ENCODE measurements at places on chromosomes 13 and 19.

- DNase-seq: no peak
Measured at GRCh38 chr19:13094106-13094504, 8.6 kb downstream of the LYL1 start.

DNA sequence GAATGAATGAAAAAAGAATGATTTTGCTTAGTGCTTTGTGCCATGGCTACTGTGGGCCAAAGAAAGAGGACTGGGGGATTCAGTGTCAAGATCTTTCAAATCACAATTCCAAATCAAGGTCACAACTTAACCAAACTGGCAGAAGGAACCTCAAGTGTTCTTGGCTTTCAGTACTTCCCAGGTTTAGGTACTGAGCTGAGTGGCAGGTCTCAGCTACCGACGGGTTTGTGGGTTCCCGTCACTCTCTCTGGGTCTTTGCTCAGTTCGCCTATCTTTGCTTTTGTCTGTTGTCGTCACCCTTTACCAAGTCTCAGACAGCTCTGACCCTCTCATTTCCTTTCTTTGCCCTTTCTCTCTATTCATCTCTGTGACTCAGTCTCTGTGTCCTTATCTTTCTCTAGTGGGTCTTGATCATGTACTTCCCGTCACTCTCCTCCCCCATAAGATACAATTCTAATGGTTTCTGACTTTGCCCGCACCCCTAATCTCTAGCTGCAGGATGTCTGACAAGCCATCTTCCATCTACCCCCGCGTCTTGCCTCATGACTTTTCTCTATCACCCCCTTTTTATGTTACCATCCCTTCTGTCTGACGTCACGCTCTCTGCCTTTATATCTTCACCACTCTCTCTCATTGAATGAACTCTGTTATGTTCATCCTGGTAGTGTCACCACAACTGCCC, 33.3 kb upstream of the LRRC4B start:
- DNase-seq: no peak

DNA sequence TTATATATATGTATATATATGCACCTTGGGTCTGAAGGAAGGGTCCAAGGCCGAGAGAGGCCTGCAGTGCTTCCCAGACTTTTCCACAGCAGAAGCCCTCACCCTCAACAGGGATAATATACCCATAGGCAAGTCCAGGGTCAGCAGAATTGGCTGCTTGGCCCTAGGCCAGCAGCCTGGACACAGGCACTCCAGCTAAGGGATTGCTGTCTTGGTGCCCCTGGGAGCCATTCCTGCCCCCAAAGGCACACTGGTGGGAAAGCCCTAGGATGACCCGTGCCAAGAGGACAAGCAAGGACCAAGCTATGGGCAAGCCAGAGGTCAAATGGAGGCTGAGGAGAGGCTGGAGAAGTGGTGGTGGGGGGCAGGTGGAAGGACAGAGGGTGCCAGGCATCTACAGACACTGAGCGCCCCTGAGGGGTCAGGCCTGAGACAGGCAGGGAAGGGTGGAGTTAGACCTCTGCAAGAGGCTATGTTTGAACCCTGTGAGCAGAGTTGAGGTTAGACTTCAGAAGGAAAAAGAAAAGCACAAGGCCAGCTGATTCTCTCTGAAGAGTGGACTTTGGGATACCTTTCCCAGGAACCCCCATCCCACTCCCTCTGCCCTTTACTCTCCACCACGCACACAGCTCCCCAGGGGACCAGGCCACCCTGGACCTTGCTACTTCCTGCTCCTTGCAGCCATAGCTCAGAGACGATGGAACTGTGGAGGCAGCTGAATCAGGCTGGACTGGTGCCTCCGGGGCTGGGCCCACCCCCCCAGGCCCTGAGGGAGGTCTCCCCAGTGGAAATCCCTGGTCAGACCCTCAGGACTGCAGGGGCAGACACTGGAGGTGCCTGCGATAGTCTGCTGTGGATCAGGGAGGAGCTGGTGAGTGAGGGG, at the start of gene ERICH4:
ERICH4 (plus strand) TSS at position 684 of the 883 bp plus-strand sequence; CDS start at position 698, 14 bp downstream.
- DNase-seq: no peak

DNA sequence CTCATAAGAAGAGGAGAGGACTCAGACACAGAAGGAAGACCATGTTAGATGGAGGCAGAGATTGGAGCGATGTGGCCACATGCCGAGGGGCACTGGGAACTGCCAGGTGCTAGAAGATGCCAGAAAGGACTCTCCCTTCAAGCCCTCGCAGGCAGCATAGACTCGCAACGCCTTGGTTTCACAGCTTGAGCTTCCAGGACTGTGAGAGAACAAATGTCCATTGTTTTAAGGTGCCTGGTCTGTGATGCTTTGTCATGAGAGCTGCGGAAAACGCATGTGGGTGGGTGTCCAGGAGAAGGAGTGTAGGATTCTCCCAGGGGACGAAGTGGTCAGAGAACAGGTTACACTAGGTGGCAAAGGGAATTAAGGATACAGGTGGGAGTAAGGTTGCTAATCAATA, 125.9 kb upstream of the USP29 start:
- DNase-seq: no peak
